NCI-H1417 (cell line): ENCODE measurements at places on chromosomes 1 and 21.
A peak's percentile ranks its signal among the peaks of the same experiment; 100 is the strongest.

DNA sequence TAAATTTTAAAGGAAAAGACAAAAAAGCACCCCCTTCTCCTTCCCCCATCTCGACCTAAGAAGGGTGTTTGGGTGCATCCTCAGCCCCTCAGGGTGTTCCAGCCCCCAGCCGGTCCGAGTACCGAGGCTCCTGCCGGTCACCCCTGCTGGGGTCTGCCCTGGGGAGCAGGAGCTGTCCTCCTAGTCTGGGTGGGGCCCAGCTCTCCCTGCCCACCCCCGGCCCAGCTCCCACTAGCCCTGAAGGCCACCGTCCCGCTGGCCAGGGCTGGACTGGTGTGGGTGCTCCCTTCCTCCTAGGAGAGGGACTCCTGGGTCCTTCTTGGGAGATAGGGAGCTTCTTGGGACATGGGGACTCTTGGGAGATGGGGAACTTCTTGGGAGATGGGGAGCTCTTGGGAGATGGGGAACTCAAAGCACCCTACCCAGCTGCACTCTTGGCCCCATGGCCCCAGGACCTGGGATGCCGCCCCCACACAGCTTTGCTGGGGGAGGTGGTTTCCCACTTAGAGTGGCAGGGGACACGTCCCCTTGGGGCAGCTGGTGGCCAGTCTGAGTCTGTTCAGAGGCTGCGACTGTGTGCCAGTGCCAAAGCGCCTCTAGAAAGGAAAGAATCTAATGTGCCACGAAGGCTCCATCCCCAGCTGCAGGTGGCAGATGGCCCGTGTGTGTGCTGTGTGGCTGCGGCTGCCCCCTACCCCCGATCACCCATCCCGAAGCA is 44.5 kb downstream of the MORN1 start:
- no peak for DNase-seq

GRCh38 chr1:9900142-9901043 is 9.7 kb downstream of the CTNNBIP1 start:
- DNase-seq: peak; percentile 69

DNA sequence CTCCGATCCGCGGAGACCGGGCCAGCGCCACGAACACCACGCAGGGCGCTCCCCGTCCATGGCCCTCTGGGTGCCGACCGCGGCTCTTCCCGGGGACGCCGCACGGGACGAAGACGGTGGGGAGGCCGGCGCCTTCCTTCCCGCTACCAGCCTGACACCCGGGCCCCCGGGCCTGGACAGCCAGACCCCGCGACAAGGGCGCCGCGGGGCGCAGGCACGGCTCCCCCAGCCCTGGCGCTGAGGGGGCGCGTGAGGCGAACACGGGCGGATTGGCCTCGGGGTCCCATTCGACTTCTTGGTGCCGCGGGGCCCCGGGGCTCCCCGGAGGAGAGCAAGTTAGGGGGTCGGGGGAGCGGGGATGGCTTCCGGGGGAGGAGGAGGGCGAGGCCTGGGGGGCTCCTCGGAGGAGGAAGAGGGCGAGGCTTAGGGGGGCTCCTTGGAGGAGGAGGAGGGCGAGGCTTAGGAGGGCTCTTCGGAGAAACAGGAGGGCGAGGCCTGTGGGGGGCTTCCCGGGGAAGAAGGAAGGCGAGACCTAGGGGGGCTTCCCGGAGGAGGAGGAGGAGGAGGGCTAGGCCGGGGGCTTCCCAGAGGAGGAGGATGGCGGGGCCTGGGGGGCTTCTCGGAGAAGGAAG is 537 bp upstream of the KLHL17 start:
- no peak for DNase-seq

DNA sequence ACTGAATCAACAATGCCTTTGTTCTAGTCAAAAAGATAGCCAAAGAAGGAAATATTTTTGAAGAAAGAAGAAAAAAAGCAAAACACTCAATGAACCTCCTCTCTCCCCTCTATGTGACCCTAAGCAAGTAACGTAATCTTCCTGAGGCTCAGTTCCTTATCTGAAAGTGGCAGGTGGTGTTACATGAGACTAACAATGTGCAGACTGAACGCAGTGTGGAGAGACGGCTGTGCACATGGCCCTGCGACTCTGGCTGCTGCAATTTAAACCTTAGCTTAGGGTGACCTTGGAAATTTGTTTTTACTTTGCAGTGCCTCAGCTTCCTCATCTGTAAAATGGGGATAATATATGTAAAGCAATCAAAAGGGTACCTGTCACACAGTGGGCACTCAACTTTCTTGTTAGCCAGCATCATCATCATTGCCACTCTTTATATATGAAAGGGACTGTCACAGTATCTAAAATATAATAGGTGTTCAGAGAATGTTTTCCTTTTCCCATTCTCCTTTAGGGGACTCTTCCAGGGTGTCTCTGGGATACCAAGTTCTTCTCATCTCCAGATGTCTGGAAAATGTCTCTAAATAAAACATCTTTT is 100.1 kb upstream of the JUN start:
- DNase-seq: no peak

- peak; percentile 57 for DNase-seq
These were observed 1.2 kb downstream of the EFNA1 start for GRCh38 chr1:155128755-155129473.

- no peak for DNase-seq
These were observed 555.3 kb downstream of the NUF2 start for GRCh38 chr1:163877016-163877415.

GRCh38 chr1:119254067-119254720 is 113.7 kb upstream of the WARS2 start:
- DNase-seq: no peak

DNA sequence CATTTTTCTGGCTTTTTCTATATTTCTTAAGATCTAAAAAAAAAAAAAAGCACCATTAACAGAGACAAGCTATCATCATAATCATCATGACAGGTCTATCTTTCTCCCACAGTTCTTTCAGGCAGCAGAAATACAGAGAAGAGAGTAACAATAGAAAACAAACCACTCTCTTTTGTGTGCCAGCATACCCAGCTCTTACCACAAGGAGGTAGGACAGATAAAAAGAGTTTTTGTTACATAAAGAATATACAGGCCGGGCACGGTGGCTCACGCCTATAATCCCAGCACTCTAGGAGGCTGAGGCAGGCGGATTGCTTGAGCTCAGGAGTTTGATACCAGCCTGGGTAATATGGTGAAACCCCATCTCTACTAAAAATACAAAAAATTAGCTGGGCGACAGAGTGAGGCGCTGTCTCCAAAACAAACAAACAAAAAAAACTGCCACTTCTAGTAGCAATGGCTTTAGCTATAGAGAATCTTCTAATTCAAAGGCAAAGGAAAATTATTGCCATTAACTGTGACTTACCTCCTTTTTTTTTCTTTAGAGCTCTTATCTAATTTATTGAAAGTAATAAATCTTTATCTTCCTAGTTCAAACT is 39.7 kb downstream of the ANKRD13C start:
- no peak for DNase-seq

DNA sequence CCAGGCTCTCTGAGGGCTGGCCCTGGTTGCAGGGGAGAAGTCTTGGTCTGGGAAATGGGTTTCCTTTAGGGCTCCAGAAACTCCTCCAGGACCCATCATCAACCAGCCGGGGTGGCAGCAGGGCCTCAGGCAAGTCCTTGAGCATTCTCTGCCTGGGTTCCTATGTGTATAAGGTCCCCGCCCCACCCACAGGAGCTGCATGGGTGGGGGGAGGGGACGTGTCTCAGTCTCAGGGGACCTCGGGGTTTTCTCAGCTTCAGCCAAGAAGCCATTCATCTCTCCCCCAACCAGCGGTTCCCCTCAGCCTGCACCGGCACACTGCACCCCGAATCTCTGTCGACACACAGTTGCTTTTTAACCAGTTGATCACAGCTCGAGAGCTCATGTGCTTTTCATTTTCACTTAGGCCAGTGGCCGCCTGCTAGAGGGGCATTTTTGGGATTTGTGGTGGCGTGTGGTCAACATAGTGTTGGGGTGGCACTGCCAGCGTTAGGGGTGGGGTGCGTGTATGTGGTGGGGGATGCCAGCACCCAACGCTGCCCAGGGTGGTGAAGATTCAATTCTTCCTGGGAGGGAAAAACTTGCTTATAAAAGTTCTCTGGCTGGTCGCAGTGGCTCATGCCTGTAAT is 6.5 kb downstream of the RUNX3 start:
- DNase-seq: no peak

DNA sequence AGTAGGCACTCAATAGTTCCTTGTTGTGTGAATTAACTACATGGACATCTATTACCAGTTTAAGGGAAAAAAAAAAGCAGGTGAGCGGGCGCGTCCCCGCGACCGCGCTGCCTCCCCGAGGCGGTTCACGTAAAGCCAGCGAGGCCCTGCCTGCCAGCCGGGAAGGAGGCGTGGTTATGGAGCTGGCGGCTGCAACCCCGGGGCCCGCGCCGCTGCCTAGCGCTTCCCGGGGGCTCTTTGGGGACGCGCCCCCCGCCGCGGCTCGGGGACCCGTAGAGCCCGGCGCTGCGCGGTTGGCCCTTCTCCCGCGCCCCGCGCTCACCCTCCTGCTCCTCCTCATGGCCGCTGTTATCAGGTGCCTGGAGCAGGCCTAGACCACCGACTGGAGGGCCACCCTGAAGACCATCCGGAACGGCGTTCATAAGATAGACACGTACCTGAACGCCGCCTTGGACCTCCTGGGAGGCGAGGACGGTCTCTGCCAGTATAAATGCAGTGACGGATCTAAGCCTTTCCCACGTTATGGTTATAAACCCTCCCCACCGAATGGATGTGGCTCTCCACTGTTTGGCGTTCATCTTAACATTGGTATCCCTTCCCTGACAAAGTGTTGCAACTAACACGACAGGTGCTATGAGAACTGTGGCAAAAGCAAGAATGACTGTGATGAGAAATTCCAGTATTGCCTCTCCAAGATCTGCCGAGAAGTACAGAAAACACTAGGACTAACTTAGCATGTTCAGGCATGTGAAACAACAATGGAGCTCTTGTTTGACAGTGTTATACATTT is 2.6 kb upstream of the CC2D1B start:
- DNase-seq: peak; percentile 84

GRCh38 chr1:8251635-8252034 is 66.3 kb upstream of the SLC45A1 start:
- DNase-seq: no peak

DNA sequence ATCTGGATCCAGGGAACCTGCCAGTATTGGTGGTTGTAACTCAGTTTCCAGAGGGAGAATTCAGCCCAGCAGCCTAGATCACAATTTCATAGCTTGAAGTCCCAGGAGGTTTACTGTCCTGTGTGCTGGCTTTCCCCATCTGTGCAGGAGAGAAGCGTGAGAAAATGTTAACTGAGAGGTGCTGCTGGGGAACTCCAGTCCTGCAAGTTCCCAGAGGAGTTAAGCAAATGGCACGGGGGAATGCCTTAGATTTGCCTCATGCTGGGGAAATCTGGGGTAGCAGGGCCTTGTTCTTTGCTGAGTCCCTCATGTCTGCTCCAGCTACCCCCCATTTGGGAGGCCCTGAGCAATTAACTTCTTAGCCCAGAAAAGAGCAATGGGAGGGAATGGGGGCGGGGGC is 25.1 kb upstream of the SLAMF6 start:
- no peak for DNase-seq

- DNase-seq: no peak
These were observed 508.7 kb downstream of the DPYD start for GRCh38 chr1:97412166-97412565.

GRCh38 chr1:153903841-153904455 is 18.8 kb downstream of the GATAD2B start:
- DNase-seq: no peak

GRCh38 chr1:73839922-73840321 is 358.1 kb downstream of the LRRIQ3 start:
- no peak for DNase-seq

DNA sequence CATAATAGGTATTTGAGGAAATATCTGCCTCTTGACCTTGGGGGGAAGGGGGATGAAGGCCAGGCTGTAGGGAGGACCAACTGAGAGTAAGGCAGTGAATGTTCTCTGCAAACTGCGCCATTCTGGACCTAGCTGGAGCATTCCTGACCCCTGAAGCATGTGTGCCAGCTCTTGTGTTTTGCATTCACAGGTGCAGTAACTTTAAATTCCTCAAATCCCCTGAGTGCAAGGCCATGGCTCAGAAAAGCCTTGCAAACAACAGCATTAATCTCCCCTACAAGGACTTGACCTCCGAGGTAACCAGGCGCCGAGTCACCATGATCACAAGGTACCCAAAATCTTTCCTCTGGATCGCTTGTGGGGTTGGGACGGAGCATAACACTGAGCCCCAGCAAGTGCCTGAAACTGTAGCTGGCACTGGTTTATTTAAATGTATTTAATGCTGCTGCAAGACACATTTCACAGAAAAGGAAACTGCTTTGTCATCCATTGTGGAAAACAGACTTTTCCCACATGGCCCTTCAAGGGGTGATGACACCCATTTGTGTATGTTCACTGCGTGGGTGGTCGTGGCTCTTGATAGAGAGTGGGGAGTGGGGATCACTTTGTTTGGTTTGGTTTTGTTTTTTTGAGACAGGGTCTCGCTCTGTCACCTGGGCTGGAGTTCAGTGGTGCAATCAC is 1.7 kb downstream of the MYOCOS start:
- DNase-seq: no peak

DNA sequence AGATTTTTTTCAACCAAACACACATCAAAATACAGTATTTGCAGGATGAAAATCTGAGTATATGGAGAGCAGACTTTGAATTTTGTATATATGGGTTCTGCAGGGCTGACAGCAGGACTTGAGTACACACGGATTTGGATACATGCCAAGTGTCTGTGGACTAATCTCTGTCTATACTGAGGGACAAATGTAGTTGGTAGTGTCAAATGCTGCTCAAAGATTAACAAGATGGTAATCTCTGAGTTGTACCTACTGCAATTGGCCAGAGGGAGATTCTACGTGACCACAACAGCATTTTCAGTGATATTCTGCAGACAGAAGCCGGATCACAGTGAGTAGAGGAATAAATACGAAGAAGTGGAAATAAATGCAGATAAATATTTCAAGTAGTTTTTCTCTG is 43.4 kb downstream of the SHCBP1L start:
- peak; percentile 11 for DNase-seq

DNA sequence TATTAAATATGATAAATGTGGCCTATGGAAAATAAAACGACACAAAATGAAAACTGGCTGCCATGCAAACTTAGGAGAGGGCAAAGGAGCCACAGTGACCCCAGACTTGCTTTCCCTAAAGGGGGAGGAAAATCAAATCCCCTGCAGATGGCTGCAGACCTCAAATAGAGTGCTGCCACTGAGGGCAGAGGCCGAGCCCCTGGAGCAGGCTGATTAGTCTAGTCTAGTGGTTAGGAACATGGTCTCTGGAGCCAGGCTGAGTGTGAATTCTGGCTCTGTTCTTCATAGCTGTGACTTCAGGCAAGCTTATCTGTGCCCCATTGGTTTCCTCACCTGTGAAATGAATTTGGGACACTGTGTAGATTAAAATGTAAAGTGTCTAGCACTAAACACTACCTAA is 60.8 kb downstream of the ITPKB start:
- no peak for DNase-seq

- no peak for DNase-seq
These were observed 81.2 kb upstream of the WNT4 start for GRCh38 chr1:22224091-22224490.

DNA sequence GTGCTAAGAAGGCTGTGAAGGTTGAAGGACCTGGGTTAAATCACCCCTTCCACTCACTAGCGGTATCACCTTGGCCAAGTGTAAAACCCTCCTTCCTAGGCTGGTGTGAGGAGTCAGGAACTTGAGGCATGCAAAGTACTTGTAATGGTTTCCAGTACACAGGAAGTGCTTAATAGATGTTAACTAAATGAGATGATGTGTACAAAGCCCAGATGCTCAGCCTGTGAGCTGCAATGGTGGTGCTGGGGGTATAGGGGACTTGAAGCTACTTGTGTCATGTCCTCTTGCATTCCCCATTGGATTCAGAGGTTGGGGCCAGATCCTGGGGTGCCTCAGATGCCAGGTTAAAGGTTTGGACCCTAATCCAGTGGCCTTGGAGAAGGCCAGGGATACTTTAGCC is 75.5 kb downstream of the EPHB2 start:
- no peak for DNase-seq

- peak; percentile 86 for DNase-seq
These were observed 780 bp downstream of the HIVEP3 start for GRCh38 chr1:41917835-41918449.
